ENCODE measurements at places on chromosomes 16 and 17.

DNA sequence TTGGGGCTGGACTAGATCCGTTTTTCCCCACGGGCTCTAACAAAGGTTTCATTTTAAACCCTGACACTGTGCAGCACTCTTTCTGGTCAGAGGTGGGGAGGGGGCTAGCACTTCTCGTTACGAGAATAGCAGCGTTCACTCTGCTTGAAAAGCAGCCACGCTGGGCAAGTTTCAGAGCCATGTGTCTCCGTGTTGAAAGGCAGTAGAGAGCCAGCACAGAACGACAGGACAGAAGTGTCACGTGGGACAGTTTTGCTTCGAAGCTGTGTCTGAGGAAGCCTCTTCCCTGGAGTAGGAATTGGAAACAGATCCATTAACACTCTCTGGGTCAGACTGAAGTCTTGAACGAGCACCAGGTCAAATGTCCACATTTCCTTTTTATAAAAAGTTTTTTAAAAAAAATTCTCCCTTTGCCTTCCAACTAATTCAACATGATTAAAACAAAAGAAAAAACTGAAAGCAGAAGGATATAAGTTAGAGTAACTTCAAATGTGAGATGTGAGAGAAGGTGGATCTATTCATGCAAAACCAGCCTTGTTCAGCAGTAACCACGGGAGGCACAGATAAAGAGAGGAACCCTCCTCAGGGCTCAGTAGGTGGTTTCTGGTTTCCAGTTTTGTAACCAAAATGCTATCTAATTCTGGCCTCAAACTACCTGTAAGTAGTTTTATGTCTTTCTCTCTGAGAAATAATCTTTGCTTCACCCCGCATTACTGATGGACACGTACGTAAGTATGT lies 65.0 kb downstream of the SMG6 start:
- DNase-seq: no peak

DNA sequence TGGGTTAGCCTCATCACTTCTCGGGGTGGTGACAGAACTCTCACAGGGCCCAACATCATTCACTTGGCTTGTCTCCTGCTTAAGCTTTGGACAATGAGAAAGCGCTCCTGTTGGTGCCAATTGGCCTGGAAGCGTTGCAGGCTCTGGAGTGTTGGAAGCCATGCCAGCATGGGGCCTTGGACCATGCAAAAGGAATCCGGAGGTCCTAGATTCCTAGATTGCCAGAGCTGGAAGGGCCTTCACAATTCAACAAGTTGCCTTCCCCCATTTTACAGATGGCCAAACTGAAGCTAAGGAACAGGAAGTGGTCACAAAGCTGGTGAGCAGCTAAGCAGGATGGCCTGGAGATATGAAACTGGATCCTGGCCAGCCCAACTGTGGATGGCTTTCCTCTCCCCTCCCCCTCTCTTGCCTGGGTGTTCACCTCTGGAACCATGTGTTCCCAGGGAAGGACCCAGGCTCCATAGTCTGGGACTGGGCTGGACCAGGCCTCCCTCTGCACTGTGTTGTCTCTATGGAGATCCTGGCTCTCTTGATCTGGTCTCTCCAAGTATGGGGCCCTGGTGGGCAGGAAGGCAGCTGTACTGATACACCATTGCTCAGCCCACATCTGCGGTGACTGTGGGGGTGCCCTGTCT lies 6.0 kb upstream of the IGFBP4 start:
- DNase-seq: no peak

DNA sequence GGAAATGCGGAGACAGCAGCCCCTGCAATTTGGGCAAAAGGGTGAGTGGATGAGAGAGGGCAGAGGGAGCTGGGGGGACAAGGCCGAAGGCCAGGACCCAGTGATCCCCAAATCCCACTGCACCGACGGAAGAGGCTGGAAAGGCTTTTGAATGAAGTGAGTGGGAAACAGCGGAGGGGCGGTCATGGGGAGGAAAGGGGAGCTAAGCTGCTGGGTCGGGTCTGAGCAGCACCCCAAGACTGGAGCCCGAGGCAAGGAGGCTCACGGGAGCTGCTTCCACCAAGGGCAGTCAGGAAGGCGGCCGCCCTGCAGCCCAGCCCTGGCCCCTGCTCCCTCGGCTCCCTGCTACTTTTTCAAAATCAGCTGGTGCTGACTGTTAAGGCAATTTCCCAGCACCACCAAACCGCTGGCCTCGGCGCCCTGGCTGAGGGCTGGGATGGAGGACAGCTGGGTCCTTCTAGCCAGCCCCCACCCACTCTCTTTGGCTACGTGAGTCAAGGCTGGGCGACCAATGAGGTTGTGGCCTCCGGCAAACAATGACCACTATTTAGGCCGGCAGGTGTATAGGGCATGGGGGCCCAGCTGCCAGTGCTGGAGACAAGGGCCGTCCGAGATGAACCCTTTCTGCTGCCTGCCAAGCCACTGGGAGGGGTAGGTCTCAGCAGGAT lies 507 bp downstream of the SERPINF1 start:
- no peak for DNase-seq

DNA sequence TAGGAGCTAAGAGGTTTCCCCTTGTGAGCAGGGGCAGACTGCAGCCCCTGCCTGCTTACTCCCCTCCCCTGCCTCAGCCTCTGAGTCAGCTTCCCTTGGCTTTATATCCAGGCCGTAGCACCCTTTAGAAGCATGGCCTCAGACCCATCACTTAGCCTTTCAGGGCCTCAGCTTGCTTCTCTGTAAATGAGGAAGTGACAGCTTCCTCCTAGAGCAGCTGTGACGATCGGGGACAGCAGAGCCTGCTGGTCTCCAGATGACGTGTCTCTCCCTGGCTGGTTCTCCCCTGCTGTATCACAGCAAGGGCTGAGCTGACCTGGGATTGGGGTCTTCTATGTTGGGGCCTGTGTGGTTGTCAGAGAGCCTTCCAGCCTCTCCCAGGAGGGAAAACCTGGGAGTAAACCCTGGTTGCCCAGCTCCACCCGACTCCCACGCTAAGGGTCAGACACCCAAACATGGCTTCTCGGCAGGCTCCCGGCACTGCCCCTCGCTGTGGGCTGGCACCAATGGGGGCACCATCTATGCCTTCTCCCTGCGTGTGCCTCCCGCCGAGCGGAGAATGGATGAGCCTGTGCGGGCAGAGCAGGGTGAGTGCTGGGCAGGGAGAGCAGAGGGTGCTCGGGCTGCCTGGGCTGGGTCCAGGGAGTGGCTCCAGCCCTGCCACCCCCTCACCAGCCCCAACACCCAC lies 16.3 kb upstream of the MYO15B start:
- no peak for DNase-seq

DNA sequence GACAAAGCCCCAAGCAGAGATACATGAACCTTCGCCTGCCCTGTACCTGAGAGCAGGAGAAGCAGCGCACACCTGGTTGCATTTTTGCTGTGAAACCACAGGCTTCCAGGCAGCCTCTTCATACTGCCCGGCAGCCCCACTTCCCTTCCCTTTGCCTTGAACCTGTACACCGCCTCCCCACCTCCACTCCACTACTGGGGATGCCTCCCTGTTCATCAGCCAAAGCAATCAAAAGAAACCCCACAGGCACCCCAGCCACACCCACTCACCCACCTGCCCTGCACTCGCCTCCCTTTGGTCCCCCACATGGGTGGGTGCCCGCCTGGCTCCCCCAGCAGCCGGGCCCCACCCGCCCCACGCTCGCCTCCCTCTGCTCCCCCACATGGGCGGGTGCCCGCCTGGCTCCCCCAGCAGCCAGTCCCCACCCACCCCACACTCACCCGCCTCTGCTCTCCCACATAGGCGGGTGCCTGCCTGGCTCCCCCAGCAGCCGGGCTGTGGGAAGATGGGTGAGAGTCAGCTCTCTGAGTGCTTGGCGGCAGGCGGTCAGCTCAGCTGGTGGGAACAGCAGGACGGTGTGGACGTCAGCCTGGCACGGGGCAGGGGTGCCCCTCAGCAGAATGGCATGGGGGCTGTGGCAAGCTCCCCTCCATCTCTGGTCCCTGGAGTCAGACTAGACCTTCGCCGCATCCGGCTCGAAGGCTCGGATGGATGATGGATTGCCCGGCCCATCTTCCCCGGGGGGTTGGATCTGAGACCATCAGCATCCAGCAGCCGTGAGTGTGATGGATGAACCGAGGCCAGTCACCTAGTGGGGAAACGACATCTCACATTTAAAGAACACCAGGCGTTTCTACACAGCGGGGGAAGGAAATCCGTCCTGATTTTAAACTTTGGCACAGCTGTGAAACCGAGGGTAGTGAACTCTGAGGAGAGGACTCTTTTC lies 135.6 kb downstream of the BANP start:
- no peak for DNase-seq

DNA sequence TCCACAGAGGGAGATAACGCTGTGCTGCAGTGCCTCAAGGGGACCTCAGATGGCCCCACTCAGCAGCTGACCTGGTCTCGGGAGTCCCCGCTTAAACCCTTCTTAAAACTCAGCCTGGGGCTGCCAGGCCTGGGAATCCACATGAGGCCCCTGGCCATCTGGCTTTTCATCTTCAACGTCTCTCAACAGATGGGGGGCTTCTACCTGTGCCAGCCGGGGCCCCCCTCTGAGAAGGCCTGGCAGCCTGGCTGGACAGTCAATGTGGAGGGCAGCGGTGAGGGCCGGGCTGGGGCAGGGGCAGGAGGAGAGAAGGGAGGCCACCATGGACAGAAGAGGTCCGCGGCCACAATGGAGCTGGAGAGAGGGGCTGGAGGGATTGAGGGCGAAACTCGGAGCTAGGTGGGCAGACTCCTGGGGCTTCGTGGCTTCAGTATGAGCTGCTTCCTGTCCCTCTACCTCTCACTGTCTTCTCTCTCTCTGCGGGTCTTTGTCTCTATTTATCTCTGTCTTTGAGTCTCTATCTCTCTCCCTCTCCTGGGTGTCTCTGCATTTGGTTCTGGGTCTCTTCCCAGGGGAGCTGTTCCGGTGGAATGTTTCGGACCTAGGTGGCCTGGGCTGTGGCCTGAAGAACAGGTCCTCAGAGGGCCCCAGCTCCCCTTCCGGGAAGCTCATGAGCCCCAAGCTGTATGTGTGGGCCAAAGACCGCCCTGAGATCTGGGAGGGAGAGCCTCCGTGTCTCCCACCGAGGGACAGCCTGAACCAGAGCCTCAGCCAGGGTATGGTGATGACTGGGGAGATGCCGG lies 769 bp downstream of the CD19 start:
- DNase-seq: no peak

DNA sequence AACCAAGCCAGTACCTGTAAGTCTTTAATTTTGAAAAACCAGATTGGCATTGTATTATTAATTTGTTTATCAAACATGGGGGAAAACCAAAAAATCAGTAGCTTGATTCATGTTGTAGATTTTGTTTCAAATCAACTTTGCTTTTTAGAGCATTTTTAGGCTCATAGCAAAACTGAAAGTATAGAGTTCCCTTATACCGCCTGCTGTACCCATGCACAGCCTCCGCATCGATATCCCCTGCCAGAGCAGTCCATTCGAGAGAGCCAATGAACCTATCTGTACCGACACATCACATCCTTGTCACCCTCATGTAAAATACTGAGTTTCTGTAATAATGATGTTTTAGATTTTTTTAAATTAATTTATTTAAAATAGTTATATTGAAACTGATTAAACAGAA lies 16.2 kb upstream of the MRC2 start:
- DNase-seq: no peak

- DNase-seq: no peak
These were observed 13.8 kb downstream of the SMIM5 start for GRCh38 chr17:75647061-75647460.

DNA sequence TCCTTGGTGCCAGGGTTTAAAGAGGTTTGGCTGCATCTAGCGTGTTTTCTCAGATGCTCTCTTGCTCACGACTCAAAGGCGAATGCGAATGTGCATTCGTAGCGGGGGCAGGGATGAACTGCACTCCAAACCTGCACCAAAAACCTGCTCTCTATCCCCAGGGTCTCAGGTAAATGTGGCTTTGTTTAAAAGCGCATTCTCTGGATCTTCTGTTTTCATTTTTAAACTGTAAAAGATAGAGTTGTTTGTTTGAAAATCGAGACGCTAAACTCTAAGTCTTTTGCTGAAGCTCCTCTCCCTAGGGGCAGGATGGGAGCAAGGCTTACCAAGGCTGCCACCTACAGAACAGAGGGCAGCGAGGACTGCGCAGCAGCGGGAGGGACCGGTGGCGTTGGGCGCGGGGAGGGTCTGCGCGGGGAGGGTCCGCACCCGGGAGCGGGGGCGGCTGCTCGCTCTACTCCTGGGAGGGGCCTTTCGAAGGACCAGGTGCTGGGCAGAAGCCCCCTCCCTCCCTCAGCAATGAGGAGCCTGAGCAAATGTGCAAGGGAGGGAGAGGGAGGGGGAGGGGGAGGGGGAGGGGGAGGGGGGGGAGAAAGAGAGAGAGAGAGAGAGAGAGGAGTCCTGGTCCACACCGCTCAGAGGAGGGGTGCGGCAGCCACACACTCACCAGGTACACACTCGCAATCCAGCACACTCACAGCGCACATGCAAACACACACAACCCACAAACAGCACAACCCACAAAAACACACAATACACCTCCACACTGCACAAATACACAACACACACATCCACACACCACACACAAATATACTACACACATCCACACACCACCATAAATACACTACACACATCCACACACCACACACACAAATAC lies 142.8 kb downstream of the GRIN2A start:
- DNase-seq: no peak

GRCh38 chr16:87818533-87819161 lies 50.7 kb downstream of the SLC7A5 start:
- DNase-seq: no peak

DNA sequence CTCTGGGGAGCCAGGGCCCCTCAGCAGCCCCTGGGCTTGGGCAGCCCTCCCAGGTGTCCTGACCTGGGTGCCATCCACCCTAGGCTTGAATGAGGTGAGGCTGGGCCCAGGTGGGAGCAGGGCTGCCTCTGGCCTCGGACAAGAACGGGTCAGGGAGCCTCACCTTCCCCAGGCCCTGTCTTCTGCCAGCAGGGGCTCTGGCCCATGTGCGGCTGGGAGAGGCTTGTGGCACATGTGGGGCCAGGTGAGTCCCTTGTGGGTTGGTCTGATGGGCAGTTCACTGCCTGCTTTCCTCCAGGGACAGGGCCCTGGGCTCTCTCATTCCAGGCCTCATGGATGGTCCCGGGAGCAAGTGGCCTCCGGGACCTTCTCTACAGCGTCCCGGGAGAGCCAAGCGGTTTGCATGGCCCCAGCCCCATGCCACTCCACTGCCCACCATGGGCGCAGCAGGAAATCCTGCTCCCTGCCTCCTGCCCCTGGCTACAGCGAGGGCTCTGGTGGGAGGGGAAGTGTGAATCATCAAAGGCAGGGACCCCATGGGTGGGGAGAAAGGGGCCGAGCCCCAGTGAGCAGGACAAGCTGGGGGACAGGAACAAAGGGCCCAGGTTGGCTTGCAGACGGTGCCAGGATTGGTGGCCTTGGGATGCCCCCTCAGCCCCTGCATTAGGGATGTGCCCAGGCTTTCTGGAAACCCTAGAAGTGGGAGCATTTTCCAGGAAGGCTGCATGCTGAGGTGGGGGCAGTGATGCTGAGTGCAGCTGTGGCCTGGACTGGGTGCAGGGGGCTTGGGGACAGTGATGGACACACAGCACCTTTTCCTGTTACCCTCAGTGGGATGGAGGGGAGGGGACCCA lies 12.2 kb downstream of the VASN start:
- no peak for DNase-seq

- DNase-seq: no peak
These were observed 11.0 kb downstream of the DNASE1 start for GRCh38 chr16:3665508-3665907.

All from NCI-H1048 (cell line).